ENCODE measurements at places on chromosomes 6 and 20. TPM values are rescaled to one million over a fixed set of nuclear protein-coding genes. Genes with fewer than 3 reads are reported as not detected.

DNA sequence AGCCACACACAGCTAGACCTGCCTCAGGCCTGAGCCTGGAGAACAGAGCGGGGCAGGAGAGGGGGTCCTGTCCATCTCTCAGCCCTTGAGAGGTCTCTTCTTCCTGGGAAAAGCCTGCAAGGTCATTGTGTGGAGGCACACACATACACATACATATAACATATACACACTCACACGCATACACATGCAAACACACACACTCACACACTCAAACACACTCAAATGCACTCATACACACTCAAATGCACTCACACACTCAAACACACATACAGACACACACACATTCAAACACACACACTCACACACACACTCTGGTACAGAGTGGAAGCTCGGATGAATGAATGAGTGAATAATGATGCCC, 515 bp downstream of the TLDC2 start:
- DNase-seq, result no peak

DNA sequence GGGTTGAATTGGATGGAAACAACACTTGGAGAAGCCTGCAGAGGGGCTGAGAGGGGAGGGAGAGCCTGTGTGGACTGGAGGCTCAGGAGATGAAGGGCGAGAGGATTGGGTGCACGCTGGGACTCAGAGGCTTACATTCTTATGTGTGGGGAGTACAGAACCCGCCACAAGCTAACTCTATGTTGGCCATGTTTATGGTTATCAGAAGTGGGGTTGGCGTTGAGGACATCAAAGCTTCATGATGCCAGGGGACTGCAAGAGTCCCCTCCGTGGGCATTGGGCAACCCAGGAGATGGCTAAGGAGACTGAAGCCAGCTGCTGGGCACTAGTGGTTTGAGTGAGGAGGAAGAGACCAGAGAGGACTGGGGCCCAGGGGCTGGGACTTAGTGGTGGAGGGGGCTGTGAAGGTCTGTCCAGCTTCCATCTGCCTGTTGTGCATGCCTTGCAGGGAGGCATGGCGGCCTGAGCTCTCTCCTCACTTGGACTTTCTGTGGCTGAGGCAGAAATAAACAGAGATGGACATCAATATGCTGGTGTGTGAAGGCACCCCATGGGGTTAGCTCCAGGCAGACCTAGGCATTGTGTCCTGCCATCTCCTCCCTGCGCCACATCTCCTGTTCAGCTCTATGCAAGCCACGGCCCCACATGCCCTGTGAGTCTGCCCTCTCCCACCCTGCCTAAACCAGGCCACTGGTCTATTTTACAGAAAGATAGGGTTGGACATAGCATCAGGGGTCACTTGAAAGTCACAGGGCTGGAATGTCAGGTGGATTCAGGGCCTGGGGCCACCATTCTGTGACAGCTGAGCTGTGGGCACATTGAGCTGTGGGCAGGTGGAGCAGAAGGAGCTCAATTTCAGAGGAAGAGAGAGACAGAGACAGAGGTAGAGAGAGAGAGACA, 61.6 kb downstream of the PHACTR3 start:
- no peak for DNase-seq

DNA sequence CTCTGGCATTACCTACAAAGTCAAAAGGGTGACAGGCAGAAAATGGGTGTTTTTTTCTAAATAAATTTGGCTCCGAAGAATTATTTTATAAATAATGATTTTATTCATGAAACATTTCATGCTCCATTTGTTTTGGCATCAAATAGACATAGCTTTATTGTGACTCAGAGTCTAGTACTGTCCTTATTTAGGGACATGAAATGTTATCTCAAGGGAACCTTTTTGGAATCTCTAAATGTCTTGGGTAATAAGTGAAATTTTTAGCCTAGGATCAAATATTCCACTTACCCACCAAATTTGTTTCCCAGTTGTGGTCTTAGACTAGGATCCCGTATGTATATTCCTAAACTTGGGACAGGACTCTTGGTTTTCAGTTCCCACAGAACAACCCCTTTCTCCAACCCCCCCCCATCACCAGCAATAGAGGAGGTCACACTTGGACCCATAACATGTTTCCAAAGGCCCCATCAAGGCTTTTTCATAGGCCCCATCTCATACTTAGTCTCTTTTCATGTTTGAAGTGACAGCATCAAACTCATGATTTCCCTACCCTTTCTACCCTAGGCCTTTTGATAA, 81.8 kb downstream of the JAG1 start:
- DNase-seq, result no peak

GRCh38 chr20:8271727-8272126, 139.7 kb downstream of the PLCB1 start:
- no peak for DNase-seq

Gene SLC22A16
- total RNA-seq, result not detected

GRCh38 chr6:16420337-16420714, 181.9 kb downstream of the GMPR start:
- DNase-seq, result no peak

Gene UBE2J1
- total RNA-seq, result 18.0 TPM

Data from cardiac septum (tissue), 1 donor.